ENCODE measurements at places on chromosomes 2 and 18.

- DNase-seq = no peak
Observed at GRCh38 chr2:159230145-159230877, 56.2 kb downstream of the WDSUB1 start.

GRCh38 chr2:185202381-185202780 is 536.2 kb upstream of the FSIP2 start:
- no peak for DNase-seq

DNA sequence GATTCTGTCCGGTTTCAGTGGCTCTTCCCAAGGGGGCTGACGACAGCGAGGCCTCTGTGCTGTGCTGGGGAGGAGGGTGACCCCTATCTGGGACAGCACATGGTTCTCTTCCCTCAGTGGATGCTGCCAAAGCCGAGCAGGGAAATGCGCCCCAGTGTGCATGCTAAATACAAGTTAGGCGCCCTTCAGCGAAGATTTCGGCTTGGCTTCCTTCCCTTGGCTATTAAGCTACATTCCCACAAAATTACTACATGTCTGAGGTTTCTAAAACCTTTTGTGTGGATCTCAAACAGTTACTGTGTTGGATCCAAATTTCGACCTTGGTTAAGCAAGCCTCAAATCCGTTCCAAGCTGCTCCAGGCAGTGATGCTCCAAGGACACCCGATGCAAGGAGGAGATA is 440.3 kb downstream of the NRXN1 start:
- DNase-seq = peak; percentile 5

- no peak for DNase-seq
Observed at GRCh38 chr2:160499865-160500264, 6.3 kb upstream of the RBMS1 start.

DNA sequence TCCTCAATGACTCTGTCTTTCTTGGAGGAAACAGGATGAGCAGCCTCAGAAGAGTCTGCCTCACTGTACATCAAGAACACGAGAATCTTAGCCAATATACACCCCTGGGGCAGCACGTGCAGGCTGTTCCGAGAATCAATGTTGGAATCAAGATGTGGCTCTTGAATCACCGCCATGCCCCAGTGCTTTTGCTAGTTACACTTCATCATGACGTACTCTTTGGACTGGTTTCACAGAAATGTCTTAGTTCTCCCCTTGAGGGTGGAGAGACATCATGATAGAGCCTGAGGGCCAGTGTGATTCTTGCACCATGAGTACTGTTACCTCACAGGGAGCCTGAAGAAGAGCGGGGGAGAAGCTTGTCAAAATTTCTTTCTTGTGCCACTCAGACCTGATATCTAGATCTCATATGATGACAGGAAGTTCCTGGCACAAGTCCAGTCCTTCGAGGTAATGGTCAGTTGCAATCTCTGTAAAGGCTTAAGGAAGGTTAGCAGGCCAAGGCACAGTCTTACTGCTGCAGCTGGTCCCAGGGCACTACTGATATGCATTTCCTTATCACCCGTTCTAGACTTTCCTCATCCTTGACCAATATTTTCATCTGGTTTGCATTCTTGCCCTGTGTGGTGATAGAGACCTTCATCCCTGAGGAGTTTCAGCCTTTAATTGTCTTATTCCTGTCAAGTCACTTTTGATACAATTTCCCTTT is 28.2 kb upstream of the STAT4 start:
- no peak for DNase-seq

DNA sequence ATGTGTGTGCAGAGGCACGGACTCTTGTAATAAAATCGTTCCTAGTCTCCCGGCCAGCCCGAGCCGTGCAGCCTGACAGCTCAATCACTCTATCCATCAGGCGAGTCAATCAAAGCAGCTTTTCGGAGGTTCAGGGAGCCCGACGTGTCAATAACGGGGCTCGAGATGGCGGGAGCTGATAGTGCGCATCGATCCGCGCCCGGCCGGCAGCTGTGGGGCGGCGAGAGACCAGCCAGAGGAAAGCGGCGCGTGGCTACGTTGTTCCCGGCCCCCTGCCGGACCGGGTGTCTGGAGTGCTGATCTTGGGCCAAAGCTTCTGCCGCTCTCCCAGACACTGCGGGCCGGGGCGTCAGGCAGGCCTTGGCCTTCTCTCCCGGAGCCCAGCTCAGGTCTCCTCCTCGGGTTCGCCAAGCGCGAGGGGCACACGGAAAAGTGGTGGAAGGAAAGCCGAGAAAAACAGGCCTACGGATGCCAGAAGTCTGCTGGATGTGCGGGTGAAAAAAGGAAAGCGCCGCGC is 2.4 kb downstream of the EN1 start:
- no peak for DNase-seq

DNA sequence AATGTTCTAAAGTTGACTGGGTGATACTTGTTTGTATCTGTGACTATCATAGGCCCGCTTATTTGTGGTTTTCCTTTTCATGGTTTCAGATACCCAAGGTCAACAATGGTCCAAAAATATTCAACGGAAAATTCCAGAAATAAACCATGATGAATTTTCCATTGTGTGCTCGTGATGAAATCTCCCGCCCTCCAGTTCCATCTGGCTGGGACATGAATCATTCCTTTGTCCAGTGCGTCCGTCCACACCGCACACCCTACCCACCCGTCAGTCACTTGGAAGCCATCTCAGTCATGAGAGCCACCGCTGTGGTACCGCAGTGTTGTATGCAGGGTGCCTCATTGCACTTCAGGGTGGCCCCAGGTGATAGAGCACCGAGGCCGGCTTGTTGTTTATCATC is 268.2 kb upstream of the PXDN start:
- DNase-seq = no peak

DNA sequence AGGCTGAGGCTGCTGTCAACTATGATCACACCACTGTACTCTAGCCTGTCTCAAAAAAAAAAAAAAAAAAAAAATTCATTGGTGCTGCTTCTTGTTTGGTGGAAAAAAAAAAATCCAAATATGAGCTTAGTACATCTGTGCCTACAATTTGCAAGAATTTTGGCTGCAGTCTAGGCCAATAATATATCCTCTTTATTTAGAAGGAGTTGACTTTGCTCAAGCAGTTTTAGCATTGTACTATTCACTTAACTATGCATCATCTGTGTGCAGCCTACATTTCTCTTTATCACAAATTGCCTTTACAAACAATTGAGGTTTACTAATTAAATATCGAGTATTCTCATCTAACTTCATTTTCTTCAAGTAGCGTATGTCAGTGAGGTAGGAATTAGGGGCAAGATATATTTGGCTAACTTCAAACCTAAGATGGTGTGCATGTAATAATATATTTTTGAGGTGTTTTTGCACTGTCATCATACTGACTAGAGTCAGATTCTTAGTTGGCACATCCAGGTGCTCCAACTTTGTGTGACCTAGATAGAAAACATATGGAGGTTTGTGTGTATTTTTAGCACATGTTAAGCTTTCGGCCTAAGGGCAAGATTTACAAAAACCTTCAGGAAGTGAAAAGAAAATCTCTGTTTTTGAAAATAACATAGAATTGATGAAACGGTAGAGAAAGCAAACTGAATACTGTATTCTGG is 51.8 kb downstream of the PMS1 start:
- no peak for DNase-seq

GRCh38 chr2:10568736-10569432 is 120.8 kb upstream of the ODC1 start:
- no peak for DNase-seq

DNA sequence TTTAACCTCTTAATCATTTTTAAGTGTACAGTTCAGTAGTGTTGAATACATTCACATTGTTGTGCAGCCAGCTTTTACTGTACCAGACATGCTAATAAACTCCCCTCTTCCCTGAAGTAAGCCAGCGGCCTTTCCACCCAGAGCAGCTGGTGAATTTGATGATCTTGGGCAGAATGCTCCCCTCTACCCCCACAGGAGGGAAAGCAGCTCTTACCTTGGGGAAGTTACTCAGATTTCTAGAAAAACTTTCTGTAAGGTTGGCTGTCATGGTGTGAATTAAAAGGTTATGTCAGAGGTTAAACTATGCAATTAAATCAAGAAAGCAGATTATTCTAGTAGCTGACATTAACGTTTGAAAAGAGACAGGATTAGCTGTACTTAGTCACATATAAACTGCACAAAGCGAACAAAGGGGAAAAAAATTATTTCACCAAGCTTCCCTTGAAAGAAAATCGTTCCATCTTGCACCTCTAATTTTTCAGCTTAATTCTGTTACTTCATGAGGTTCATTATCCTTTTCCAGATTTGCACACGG is 398.5 kb upstream of the NRP2 start:
- no peak for DNase-seq

- DNase-seq = no peak
Observed at GRCh38 chr2:189569295-189569910, 11.2 kb downstream of the SLC40A1 start.

DNA sequence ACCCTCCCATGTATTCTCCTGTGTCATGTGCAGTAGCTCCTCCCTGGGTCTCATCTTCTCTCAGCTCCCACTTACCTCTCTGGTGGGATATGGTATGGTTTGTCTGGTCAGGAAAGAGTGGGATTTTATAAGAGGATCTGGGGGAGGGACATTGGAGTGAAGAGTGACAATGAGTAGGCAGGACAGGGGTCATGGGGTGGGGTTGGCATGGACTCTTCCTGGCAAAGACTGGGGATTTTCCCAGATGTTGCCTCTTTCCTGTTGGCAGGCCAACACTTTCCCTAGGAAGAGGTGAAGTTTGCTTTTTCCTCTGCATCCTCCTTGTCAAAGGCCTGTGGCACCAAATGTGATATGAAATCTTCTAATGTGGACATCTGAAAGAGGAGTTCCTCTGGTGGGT is at the start of gene REG3A:
REG3A (minus strand) TSS at position 101 of the 400 bp plus-strand sequence. CDS start 348 bp downstream, outside the sequence.
- no peak for DNase-seq

- DNase-seq = no peak
Observed at GRCh38 chr2:120346667-120347358, 877 bp downstream of the INHBB start.

GRCh38 chr2:236892721-236893120 is 193.0 kb upstream of the COPS8 start:
- DNase-seq = no peak

DNA sequence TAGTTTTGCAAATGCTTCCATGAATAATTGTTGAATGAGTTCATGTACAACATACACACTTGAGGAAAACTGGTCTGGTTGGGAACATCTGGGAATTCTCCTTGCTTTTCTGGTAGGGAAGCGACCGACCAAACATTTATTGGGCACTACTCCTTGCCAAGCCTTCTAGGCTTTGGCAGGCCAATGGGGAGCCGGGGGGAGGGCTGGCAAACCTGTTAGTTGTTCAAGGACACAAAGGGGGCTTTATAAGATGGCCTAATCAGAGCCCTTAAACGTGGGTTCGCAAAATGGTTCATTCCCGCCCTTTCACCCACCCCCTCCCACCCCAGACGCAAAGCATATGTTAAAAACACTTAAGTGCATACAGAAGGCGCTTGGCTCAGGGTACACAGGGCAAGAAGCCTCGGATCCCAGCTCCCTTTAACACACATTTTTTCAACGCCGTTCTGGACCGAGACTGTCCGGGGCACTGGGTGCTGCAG is 844 bp upstream of the VSNL1 start:
- peak; percentile 76 for DNase-seq

- DNase-seq = no peak
Observed at GRCh38 chr2:215082446-215082845, 56.0 kb downstream of the ABCA12 start.

- no peak for DNase-seq
Observed at GRCh38 chr18:71352618-71353017, 1063.8 kb downstream of the SOCS6 start.

DNA sequence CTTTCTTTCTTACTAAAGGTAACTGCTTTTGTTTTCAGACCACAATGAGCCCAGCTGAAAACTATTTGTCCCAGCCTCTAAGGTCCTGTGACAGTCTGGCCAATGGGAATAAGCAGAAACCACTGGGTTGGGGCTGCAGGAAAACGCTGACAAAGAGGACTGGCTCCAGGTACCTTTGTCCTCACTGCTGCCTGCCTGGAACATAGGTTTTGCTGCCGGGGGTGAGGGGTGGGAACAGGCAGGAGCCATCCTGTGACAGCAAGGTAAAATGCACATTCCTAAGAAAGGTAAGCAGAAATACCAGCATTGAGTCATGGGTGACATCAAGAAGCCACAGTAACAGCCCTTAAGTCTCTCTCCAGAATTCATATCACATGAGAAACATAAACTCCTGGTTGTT is 21.6 kb downstream of the PTPN2 start:
- no peak for DNase-seq

- DNase-seq = no peak
Observed at GRCh38 chr2:71581026-71581425, 127.7 kb downstream of the DYSF start.

DNA sequence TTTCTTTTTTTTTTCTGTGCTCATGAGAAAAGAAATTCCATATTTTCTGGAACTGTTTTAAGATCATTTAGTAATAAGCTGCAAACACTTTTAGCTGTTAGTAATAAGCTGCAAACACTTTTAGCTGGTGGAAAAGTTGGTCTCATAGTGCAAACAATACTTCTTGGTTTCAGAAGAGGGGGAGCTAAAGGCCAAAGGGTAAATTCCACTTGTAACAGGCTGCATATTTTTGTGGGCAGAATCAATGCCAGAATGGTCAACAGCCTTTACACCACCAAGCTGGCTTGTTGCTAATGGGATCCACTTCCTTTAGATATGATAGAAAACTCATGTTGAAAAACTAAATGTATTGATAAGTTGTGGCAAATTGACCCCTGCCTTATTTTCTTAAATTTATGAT is 356.8 kb downstream of the NR4A2 start:
- DNase-seq = no peak

DNA sequence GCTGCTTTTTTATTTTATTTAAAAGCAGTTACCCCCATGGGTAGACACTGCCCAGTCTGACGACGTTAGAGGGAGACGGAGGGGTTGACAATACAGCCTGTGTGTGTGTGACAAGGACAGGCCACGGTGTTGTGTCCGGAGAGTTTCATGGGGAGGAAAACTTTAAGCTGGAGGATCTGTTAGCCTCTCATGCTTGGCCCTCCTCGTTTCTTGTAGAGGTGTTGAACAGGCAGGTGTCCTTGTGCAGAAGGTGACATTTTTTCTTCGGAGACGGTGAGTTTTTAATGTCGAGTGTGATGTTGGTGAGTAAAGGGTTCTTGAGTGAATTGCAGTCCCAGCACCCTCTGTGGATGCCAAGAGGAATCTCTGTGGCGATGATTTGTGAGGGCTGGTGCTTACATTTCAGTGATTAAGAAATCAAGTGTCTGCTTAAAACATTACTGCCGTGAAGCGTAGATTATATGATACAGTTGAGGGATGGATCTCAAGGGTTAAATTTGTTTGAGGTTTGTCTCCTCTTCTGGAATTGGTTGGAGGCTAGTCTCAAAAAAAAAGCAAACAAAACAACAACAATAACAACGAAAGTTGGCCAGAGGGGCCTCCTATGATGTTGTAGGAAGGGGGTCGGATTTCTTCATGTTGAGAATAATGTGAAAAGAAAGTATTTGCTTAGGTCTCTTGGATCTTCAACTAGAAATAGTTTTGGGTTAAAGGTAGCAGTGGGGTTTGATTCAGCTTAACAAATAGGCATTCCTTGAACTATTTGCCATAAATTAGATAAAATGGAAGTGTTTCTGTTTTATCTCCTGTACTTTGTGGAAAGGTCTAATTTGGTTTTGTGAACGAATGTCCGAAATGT is 1.6 kb downstream of the NCOA1 start:
- DNase-seq = peak; percentile 56

DNA sequence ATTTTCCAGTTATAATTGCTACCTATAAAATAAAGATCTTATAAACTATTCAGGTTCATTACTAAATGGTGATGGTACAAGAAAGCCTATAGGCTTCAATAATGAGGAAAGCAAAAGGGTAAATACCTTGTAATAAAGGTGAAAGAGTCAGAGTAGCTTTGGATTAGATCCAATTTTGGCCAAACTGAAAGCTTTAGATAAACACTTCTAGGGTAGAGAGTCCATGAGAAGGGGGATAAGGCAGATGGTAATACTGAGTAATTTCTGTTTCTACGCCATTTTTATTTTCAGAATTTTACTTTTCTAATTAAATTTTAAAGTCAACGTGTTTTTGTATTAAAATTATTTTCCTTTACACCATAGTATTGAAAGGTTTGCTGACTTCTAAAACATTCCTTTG is 9.4 kb downstream of the CASP8 start:
- DNase-seq = no peak
